ENCODE measurements at places on chromosomes 6 and 20. TPM values are rescaled to one million over a fixed set of nuclear protein-coding genes. Genes with fewer than 3 reads are reported as not detected.

Gene PPP1R3D
- 4.6 TPM for total RNA-seq

- H3K4me1 ChIP-seq, result peaks cover 31% of the 10 kb centered on the region
- peaks cover 7% of the 10 kb centered on the region for H3K36me3 ChIP-seq
- no peak overlapping the region for H3K4me3 ChIP-seq
These were observed 15.4 kb upstream of the MAPK13 start for GRCh38 chr6:36114798-36115408.

- H3K4me1 ChIP-seq, result no peaks in the 10 kb centered on the region
- H3K27me3 ChIP-seq, result no peaks in the 10 kb centered on the region
- H3K4me3 ChIP-seq, result no peak overlapping the region
- no peak overlapping the region for H3K27ac ChIP-seq
- DNase-seq, result no peak
These were observed 123.4 kb upstream of the RAB32 start for GRCh38 chr6:146420255-146420654.

Gene HLA-DMB
- 4.5 TPM for total RNA-seq

Gene SLC2A10
- 1.7 TPM for total RNA-seq
